ENCODE measurements at places on chromosomes 1 and 21.
A peak's percentile ranks its signal among the peaks of the same experiment; 100 is the strongest.

- no peak for DNase-seq
Observed at GRCh38 chr1:33273961-33274371, 17.7 kb downstream of the ZNF362 start.

DNA sequence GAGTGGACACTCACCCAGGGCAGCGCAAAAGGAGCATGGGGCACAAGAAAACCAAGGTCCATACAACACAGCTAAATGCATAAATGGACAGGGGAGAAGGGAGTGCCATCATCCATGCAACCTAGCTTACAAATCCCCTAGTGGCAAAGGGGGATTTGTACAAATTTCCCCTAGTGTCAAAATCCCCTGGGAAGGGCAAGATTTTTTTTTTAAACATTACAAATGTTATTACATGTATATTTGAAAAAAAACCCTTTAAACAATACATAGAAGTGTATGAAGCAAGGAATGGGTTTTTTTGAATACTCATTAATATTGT lies 89.6 kb upstream of the IVNS1ABP start:
- DNase-seq, result no peak

DNA sequence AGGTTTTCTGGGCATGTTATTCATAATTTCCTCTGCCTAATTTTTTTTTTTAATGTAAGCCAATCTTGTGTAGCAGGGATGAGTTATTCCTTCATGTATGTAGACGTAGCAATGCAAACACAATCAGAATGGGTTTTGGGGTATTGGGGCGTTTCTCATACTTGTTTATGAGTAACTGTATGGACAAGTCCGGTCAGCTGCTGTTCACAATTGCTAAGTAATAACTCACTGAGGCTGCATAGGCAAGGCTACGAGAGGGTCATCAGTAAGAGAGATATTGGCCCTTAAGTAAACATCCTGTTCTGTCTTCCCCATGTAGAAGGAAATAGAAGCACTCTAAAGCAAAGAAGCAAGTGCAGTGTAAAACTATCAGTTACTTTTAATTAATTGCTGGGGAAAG lies 9.5 kb upstream of the TARS2 start:
- DNase-seq, result no peak

DNA sequence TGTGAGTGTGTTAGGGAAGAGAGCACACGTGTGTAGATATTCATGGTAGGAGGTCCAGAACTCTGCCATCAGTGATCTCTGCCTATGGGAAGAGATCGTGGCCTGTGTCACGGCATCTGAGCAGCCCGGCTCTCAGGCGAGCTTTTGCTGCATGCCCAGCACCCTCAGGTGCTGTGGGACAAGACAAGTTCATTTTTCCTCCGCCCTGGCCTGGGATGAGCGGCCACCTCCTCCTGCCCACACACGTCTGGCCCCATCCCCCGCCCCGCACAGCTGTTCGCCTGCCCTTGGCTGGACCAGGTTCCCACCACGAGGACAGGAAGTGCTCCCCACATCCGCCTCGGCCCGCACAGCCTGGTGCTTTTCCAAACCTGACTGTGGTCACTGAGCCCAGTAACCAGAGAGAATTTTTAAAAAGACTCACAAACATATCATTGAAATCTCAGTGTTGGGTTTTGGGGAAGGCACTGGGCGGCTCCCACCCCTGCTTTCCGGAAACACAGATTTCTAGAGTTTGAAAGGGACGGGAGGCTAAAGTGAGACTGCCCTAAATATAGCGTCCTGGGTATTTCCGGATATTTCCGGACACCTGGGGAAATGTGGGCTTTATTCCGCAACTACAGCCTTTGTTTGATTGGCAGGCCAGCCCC lies 18.0 kb downstream of the BMP8A start:
- DNase-seq, result no peak

DNA sequence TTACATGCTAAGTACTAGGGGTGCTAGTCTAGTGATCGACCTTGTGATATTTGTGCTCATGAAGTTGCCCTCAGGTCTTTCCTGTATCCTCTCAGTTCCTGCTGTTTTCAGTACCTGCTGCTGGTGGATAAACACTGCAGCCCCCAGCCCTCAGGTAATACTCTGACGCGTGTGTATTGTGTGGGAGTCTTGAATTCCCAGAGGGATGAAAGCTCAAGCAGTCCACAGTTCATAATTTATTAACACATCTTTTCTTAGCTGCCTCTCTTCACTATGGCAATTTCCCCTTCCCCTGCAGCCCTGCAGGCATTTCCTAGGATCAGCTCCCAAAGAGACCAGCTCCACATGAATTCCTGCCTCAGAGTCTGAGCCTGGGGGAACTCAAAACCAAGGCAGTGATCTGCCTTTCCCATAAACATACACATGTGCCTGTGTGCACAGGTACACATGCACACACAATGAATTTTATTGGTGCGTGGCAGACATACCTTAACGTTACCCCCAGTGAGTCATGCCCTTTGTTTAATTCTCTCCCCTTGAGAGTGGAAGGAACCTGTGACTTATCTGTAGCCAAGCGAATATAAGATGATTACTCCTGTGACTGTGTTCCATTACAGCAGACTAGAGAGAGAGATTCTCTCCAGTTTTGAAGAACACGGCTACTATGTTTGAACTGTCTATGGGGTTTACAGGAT lies 14.1 kb upstream of the HMGCS2 start:
- no peak for DNase-seq

DNA sequence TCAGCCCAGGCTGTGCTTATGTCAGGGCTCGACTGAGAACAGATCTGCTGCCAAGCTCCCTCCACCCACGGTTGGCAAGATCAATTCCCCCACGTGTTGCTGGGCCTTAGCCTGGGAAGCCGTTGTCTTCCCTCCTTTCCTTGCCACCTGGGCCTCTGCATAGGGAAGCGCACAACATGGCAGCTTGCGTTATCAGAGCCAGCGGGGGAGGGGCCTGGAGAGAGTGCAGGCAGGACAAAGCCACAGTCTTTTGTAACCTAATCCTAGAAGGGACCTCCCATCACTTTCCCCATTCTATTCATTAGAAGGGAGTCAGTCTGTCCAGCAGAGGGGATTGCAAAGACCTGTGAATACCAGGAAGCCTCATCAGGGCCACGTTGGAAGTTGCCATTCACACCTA lies 17.0 kb upstream of the IGSF21 start:
- no peak for DNase-seq

DNA sequence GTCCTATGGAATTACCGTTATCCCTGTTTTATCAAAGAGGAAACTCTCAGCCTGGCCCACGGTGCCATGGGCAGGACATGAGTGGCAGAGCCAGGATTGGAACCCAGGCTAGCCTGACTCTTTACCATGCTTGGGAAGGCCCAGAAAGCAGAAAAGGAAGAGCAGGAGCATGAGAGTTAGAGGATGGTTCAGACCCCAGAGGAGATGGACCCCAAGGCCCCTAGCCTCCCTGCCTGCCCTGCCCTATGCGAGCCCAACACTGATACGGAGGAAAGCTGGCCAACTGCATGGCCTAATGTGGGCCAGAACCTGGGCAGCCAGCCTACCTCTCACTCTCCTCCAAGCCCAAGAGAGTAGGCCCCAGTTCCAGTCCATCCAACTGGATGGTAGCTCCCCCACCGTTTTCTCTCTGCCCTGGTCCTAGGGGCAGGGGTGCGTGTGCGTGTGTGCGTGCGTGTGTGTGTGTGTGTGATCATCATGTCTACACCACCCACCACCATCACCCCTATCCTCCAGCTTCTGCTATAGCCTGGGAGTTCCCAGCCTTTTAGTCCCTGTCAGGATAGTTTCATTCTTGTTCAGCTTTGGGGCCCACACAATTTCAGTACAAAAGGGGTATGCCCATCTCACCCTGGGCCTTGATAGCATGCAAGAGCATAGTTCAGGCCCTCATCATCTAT lies 15.4 kb upstream of the MEX3A start:
- DNase-seq, result no peak

GRCh38 chr1:115255154-115255553 lies 82.9 kb downstream of the NGF start:
- DNase-seq, result no peak

- DNase-seq, result no peak
Observed at GRCh38 chr1:220957233-220957605, 78.0 kb downstream of the HLX start.

- DNase-seq, result no peak
Observed at GRCh38 chr1:49346767-49347349, 570.2 kb upstream of the BEND5 start.

DNA sequence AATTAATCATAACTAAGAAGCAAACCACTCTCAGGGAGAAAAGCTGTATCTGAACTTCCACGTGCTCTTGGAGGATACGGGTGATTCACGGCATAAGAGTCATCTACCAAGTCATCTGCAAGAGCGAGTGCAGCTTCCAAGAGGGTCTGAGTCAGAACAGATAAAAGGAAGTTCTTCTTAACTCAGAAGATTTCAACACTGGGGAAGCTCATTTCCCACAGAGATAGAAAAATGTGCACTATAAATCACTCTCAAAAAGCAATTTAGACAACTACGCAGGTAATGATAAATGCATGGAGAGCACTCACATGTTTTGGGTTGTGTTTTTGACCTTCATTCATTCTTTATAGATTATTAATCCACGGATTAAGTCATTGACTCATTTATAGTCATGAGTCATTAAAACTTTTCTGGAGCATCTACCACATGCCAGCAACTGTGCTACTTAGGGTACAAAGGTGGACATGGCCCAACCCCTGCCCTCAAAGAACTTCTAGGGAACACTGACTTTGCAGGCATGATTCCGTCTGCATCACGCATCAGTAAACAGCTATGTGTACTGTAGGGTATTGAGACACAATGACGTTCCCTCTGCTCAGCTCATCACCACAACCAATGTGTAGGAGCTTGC lies 20.8 kb downstream of the KCNJ15 start:
- peak; percentile 99 for DNase-seq

- no peak for DNase-seq
Observed at GRCh38 chr1:214927796-214928195, 154.7 kb upstream of the KCNK2 start.

DNA sequence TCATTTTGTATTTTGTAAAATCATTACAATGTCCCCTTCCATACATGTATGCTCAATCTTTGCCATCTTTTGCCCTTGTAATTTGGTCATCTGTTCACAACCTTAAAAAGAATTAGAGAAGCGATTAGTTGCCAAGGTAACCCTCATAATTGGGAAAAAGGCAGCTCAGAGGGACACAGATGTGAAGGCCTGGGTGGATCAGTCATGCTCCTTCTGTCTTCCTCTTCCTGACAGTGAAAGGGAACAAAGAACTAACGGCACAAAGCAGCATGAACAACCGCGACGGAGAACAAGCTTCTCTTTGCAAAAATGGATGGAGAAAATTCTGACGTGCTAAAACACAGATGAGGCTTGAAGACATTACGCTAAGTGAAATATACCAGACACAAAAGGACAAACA lies 78.7 kb upstream of the COG2 start:
- peak; percentile 32 for DNase-seq

DNA sequence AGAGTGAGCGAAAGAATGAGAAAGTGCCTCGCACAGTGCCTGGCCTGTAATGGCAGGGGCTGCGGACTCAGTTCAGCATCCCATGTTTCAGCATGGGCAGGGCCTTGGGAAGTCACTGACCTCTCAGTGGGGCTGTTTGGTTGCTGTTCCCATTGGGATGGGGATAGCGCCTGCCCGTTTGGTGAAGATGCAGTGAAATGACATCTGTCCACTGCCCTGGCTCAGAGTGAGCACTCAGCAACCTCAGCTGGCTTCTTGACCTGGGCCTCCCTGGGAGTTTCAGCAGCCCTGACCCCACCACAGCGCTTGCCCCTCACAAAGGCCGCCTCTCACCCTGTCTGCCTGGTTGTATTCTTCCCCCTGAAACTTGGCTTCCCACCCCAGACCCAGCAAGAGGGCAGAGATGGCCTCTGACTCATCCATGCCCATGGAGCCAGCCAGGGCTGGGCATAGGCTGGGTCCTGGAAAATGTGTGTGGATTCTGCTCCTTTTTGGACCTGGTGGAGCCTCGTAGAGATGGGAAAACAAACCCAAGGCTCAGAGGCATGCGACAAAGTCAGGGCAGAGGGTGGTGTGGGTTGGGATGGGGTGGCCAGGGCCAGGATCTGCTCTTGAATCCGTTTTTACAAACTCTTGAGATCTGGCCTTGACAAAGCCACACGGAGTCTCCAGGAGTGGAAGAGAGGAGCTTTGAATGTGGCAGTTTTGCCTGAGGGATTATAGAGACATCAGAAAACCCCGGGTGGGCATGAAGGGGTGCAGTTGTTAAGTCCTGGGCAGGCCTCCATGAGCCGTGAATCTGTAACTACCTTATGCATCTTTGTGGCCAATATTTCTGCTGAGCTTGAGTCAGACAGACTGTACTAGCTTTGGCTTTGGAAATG lies 1.2 kb downstream of the XKR8 start:
- no peak for DNase-seq

DNA sequence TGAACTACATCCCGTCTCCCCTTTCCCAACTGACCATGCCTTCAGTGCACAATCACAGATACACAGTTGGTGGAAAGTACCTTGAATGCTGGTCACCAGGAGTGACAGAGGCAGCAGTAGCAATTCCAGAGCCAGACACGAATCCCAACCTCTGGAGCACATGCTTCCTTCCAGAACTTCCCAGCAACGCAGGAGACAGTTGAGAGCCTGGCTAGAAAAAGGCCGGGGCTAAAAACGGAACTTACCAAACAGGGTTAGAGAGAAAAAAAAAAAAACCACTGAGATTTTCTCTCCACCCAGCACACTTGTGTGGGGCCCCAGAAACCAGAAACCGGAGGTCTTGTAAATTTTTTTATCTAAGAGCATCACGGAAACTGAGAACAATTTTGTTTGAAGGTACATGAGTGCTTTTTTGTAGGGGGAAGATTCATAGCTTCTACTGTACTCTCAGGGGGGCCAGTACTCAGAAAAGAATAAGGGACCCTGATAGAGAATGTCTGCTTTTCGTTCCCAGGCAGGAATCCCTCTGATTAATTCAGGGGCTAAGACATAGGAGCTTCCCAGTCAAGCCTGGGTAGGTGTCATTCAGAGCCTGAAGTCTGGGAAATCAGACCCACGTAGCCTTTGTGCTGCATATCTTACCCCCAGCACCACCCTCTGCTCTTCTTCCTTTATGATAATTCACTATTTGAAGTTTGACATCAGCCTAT lies at the start of gene CD48:
CD48 (minus strand) TSS at position 221 of the 710 bp plus-strand sequence; CDS start at position 162, 59 bp downstream.
- peak; percentile 64 for DNase-seq

DNA sequence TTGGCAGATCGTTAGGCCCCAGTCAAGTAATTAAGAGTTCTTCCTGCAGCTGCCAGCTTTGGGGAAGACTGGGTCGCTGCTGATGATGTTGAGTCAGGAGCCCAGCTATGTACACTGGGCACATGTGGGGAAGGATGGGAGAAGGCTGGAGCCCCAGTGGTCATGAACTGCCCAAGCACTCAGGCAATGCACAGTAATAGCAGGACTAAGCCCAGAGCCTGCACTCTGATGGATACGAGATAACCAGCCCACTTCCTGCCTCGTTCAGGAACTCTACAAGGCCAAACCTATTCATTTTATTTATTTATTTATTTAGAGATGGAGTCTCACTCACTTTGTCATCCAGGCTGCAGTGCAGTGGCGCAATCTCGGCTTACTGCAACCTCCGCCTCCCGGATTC lies 81.1 kb upstream of the BTG3 start:
- no peak for DNase-seq

DNA sequence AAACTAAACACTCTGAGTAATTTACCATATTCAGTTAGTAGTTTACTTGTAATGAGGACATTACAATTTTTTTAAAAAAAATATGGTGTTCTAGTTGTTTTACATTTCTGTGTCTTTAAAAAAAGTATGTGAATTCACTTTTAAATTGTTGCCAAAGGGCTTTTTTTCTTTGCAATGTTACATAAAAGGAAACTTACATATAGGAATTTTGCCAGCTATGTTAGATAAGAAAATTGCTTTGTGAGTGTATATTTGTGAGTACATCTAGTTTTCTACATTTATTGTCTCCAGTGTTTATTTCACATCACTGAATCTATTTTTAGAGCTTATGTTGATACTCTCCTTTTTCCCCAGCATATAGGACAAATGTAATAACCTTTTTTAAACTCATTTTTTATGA lies 206.8 kb downstream of the GPR52 start:
- no peak for DNase-seq

- DNase-seq, result no peak
Observed at GRCh38 chr21:34980423-34981115, 68.5 kb downstream of the RUNX1 start.

All from Kasumi-1 (cell line).